ENCODE measurements at places on chromosomes 5 and 9.

DNA sequence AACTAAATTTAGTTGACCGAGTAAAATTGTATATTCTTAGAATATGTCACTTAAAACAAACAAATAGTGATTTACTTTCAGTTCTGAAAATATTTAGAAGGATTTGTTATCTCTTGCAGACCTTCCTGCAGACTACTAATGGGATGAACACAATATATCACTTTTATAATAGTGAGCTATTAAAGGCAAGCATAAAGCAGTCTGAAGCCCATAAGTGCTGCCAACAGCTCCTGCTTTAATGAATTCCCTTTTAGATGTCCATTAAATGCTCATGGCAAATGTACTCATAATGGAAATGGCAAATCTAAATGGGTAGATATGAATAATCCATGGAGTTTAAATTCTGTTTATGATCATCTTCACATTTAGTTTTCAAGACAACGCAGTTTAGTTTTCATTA, 170.2 kb downstream of the RANBP17 start:
- no peak for DNase-seq

DNA sequence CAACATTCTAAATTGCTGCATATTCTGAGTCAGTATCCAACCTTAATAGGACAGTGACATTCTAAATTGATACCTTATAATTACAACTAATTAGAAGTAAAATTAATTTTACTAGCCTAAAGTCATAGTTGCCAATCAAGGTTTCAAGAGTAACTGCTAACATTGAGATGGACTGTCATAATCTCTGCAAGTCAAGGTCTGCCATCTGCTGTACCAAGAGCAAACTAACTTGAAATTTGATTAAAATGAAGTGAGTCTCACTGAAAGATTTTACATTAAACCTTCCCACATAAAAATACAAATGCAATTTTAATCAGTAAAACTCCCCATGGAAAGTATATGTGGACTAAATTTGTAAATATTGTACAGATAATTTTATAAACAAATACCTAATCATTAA, 235.3 kb downstream of the PRDM9 start:
- DNase-seq = peak; percentile 6

- DNase-seq = no peak
Measured at GRCh38 chr9:121153642-121154041, 48.0 kb downstream of the RAB14 start.

DNA sequence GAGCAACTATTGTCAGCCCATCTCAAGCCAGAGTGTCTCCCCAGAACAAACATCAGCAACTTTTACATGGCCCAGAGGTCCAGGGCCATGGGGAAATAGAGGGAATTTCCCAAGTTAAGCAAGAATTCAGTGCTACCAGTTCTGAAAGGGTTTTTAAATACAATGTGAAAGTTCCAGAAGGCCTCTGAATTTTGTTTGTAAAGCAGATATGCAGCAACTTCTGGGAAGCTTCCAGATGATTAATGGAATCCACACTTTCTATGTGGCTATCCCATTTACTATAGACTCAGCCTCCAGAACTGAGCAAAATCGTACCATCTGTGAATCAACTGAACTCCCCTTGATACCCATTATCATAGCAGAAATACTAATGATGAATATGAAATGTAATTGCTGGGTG, 93.8 kb downstream of the FEM1C start:
- no peak for DNase-seq

- DNase-seq = no peak
Measured at GRCh38 chr5:88845081-88845697, 37.8 kb downstream of the MEF2C start.

GRCh38 chr5:11378461-11378860, 525.8 kb downstream of the CTNND2 start:
- DNase-seq = no peak

GRCh38 chr5:135266975-135267374, 132.1 kb downstream of the MACROH2A1 start:
- no peak for DNase-seq

- no peak for DNase-seq
Measured at GRCh38 chr9:121249563-121249962, 18.4 kb upstream of the GSN start.

DNA sequence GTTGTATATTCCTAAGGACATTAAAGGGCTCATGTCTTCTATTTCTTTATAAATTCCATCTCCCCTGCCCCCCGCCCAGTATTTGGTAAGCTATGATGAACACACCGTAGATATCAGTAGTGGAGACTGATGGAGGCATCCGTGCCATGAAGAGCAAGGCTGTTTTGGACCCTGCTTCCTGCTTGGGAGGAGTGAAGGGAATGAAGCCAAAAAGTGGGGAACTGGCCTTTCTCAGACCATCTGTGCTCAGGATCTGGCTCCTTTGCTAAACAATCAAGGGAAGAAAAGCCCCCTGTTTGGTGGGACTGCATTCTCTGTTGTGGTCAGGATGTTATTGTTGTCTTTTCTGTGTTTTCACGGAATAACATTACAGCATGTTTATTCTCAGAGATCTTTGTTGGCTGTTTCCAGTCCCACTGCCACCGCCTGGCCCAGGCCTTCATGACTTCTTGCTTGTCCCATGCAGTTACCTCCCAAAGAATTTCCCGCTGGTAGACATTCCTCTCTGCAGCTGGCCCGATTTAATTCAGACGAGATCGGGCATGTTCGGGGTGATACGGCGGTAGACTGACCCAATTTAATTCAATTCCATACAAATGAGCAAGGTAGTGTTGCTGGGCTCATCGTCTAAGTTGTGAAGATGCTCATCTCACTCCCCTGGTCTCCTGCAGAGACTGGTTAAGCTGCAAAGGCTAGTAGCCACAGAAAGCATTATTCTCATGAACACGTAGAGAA, 31.4 kb upstream of the ANKH start:
- DNase-seq = peak; percentile 51

- DNase-seq = no peak
Measured at GRCh38 chr9:121323449-121324151, 46.5 kb downstream of the STOM start.

- DNase-seq = no peak
Measured at GRCh38 chr9:108117795-108118194, 628.2 kb upstream of the KLF4 start.

DNA sequence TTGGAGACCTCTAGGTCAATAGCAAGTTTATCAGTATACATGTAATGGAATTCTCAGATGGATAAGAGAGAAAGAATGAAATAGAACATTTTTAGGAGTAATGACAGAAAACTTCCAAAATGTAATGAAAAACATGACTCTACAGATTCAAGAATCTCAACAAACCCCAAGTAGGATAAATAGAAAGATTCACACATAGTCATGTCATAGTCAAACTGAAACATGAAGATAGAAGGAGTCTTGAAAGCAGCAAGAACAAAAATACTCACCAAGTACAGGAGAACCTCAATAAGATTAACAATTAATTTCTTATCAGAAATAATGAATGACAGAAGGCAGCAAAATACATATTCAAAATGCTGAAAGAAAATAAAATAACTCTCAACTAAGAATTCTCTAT, 164.5 kb downstream of the SPATA31D1 start:
- no peak for DNase-seq

GRCh38 chr9:85053206-85053786, 383.8 kb downstream of the NTRK2 start:
- DNase-seq = peak; percentile 20

GRCh38 chr5:89374144-89374784, 491.3 kb upstream of the MEF2C start:
- DNase-seq = no peak

- DNase-seq = no peak
Measured at GRCh38 chr9:123655681-123656423, 274.1 kb downstream of the DENND1A start.

DNA sequence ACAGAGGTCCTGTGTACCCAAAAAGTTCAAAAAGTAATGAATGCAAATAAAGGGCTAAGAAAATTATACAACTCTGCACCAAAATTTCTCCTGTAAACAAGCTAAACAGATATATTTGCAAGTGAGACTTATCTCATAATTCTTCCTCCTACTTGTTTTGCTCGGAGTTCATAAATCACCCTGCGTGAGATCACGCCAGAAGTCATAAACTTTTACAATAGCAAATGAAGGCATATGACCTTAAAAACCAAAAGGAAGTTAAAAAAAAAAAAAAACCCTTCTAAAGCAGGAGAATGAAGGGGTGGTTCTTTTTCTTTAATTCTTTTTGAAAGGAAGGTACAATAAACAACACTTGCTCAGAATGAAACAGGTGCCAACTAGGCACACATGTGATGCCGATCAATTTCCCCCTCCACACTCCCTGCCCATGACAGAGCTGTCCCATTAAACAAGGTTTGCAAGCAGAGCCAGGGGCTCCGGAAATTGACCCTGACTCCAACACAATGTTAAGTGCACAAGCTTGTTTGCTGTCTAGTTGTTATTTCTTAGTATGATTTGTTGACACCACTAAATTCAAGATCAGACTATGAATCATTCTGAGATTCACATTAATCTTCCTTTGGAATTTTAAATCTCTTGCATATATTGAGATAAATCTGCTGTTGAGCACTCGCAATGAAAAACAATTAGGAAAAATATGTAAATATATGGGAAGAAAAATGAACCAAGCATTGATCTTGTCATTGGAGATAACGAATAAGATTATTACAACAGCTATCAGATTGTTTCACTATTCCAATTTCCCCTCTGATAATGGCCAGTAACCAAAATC, 46.3 kb downstream of the DROSHA start:
- no peak for DNase-seq

DNA sequence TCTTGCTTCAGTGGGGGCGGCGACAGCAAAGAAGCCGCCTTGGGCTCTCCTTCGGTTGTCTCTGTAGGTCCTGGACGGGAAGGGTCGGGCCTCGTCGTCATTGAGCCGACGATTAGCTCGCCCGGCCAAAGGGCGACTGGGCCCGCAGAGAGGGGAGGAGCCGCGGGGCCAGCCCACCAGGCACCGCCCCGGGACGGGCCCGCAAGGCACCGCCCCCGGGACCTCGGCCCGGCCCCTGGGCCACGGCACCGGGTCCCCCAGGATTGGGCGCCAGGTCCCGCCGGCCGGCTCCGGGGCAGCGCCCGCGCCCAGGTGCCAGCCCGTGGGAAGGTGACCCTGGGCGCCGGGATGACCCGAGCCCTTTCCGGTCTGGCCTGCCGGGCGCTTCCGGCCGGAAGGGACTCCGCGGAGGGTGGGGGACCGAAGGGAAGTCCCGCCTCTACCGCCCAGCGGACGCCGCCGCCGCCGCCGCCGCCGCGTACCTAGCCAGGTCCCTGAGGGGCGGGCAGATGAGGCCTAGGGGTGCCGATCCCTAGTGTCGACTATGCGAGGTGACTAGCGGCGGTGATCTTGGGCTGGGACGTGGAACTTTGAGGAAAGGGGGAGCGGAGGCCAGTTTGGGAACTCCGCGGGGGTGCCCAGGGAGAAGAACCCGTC, at the start of the genes GBA2 and RGP1:
TSS of gene GBA2 (minus strand) at position 371 of the 657 bp plus-strand sequence. CDS start 524 bp downstream, outside the sequence.
TSS of gene RGP1 (plus strand) at position 430 of the 657 bp plus-strand sequence. CDS start 469 bp downstream, outside the sequence.
- peak; percentile 78 for DNase-seq

- peak; percentile 77 for DNase-seq
Measured at GRCh38 chr5:73298772-73299630, 126.0 kb downstream of the TMEM174 start.

DNA sequence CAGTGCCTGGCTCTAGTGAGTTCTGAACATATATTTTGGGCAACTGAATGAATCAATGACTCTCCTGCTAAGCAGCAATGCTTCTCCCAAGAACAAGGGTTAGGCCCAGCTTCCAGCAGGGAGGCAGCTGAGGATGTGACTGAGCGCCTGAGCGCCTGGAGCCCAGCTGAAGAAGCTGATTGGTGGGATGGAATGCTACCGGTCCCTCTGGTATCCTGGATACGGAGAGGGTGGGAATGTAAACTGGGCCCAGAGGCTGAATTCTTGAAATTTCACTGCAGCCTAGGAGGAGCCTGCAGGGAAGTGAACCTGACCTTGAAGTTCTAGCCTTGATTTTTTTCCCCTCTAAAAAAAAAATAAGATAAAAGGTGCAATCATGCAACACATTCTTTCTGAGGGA, 43.2 kb downstream of the WWC1 start:
- DNase-seq = no peak

DNA sequence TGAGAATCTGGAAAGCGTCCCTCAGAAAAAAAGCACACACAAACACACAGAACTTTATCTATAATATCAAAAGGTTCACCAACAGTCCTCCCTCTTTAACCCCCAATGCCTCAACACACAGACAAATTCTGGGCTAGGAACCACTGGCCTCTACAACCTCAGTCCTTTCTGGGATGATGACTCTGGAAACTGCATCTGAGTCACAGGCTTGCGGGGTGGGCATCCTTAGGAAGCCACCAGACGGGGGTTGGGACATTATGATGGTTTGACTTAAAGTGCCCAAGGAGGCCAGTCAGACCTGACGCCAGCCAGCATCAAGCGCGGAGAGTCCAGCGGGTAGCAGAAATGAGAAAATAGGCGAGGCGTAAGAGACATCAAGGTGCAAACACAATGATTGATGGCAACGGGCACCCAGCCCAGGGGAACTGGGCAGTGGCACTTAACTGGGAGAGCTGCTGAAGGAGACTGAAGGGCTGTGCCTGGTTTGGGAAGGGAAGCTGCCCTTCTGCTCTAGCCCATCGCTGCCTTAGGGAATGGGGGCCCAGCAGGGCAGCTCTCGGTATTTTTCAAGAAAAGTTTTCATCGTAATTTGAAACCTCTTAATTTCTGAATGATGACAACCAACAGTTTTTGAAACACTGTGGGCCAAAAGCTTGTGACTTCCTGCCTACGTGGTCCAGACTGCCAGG, 20.7 kb downstream of the SPRY4 start:
- no peak for DNase-seq

GRCh38 chr9:878239-878638, 36.7 kb downstream of the DMRT1 start:
- no peak for DNase-seq

DNA sequence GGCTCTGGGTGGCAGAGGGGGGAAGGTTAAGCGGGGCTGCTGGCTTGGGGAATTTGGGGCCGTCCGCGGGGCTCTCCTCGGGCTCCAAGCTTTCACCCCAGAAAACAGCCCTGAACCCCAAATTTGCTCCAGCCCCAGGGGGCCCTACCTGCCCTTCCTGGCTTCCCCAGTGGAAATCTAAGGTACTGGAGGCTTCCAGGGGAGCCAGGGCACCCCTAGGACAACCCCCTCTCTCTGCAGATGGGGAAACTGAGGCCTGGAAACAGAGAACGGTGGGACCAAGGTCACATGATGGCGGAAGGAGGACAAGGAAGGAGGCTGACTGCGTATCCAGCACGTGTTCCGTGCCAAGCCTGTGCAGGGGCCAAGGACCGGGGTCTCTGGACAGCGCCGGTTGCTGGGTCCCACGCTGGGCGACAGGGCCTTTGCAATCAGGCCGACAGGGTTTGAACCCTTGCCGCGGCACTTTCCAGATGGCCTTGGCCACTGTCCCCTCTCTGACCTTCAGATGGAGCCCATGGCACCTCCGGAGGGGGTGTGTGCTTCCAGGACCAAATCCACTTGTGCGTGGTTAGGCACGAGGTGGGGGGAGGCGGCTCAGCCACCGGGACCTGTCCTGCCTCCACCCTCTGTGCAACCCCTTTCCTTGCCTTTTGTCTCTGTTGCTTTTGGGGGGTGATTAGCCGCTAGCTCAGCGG, 183.1 kb downstream of the C9orf50 start:
- DNase-seq = no peak

GRCh38 chr5:142720641-142721271, 34.9 kb upstream of the FGF1 start:
- DNase-seq = peak; percentile 96

Data from RWPE1 (cell line).